ENCODE measurements at places on chromosomes 1 and 21.
A peak's percentile ranks its signal among the peaks of the same experiment; 100 is the strongest.

DNA sequence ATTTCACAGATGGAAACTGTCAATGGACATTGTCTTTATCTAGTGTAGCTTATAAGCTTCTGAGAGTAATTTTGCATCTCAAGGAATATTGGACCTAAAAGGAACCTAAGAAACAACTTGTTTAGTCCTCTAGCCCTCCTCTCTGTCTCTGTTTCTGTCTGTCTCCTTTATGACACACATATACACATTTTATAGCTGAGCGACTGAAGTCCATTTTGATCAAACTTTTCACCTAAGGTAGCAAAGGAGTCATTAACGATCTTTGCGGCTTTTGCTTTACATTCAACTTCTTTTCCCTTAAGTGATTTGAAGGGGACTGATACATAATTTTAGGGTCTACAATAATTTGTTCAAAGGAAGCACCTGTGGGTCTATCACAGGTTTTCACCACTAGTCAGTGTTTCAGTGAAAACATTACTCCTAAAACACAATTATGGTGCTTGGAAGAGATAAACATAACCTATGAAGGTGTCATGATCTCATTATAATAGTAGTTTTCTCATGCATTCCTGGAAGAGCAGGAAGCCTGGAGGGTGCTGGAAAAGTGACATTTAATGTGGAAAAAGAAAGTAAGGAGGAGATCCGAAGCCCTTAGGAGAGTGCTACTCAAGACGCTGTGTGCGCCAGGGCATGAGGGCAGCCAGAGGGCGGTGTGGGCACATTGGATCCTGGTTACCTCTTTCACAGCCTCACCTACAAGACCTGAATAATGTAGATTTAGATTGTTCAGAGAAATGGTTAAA lies 248.6 kb downstream of the DNM3 start:
- DNase-seq = peak; percentile 79

GRCh38 chr1:170239445-170239844 lies 93.7 kb downstream of the NTMT2 start:
- DNase-seq = no peak

GRCh38 chr1:84347271-84347931 lies 45.9 kb downstream of the SAMD13 start:
- DNase-seq = no peak

- DNase-seq = no peak
Observed at GRCh38 chr1:7320661-7321060, 450.4 kb upstream of the VAMP3 start.

DNA sequence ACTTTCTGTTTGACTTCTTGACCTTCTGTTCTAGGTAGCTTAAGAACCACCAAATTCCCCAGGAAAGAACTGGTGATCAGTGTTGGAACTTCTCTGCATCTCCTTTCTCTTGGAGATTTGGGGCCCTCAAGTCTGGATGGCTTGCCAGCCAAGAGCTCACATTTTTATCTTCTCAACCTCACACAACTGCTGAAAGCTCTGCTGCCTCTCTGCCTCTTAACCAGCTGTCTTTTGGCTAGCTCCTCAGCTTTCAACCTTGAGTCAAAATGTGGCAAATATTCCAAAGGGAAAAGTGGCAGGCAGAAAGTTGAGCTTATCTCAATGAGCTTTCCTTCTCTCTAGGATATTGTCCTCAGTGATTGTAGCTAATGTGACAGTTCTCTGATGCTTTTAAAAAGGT lies 89.2 kb upstream of the CCDC190 start:
- DNase-seq = no peak

DNA sequence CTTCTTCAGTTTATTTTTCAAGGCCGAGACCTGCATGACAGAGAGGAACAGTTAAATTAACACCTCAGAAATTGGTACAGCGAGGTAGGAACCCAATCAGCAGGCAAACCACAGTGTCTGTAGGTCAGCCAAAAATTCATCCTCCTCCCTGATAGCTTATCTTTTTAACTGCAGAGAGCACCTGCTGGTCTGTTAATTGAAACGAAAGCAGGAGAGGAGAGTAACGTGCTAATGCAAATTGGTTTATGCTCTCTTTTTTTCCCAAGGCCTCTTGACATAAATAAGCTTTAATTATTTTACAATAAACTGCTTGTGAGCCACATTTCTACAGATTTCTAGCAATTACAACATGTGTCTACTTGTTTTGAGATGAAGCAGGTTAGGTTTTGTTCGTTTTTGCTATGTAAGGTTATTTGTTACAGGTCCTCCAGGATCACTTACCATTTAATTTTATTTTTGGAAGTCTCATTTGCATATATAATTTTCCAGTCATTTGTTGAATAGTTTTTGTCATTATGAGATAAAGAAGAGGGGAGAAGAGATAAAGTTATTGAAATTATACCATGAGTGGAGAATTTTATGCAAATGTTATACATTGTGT lies 179.9 kb downstream of the DENND1B start:
- no peak for DNase-seq

GRCh38 chr1:165254376-165254775 lies 102.1 kb downstream of the LMX1A start:
- no peak for DNase-seq

DNA sequence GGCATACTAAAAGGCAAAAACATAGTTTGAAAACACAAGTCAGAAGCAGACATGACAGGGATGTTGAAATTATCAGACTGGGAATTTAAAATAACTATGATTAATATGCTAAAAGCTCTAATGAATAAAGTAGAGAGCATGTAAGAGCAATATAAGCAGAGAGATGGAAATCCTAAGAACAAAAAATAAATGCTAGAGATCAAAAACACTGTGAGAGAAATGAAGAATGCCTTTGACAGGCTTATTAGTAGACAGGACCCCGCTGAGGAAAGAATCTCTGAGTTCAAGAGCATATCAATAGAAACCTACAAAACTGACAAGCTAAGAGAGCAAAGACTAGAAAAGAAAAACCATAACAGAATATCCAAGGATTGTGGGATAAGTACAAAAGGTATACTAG lies 93.9 kb downstream of the MPZL1 start:
- DNase-seq = no peak

- peak; percentile 64 for DNase-seq
Observed at GRCh38 chr21:36330904-36331303, 10.9 kb downstream of the MORC3 start.

GRCh38 chr1:109396513-109396839 lies 1.2 kb downstream of the SORT1 start:
- no peak for DNase-seq

GRCh38 chr21:36010801-36011200 lies 49.5 kb downstream of the SETD4 start:
- no peak for DNase-seq

DNA sequence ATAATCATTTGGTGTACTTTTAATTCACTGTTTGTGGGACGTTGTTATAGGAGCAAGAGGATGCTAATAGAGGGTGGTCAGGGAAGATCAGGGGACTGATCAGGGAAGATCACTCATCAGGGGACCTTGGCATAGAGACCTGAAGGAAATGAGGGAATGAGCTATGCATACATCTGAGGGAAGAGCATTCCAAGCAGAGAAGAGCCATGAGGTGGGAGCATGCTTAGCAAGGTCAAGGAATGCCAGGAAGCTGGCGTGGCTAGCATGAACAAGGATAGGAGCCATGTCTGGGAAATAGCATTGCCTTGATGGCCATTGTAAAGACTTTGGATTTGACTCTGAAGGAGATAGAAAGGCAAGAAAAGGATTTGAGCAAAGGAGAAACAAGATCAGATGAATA lies 14.1 kb downstream of the IRF2BP2 start:
- DNase-seq = no peak

DNA sequence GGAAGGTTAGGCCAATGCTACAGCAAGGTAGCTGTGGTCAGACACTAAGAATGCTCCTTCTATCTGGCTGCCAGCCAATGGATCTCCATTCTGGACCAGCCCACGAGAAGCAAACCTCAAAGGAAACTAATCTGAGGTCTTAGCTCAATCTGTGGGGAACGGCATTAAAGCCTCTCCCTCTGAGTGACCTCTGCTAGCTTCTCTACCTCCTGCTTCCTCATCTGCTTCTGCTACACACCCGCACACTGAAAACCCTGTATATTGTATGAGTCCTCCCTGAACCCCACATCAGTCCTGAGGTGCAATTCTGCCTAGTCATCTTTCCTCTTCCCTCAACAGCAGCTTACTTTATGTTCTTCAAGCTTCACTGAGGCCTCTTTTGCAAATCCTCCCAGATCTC lies 6.9 kb upstream of the GALE start:
- no peak for DNase-seq

DNA sequence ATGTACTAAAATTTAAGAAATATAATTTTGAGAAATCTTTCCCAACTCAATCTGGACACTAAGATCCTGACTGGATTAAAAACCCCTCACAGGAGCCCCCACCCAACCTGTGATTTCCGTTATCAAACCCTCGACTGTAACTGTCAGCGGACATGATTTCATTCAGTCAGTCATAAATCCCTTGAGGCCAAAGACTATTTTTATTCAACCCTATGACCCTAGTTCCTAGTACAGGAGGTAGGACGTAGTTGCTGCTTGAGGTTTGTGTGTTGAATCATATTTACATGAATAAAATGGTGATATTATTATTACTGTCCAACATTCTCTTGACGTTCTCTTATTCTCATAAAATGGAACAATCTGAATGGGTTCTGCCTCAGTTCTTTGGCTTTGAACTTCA lies 73.1 kb upstream of the DYNLT5 start:
- no peak for DNase-seq

DNA sequence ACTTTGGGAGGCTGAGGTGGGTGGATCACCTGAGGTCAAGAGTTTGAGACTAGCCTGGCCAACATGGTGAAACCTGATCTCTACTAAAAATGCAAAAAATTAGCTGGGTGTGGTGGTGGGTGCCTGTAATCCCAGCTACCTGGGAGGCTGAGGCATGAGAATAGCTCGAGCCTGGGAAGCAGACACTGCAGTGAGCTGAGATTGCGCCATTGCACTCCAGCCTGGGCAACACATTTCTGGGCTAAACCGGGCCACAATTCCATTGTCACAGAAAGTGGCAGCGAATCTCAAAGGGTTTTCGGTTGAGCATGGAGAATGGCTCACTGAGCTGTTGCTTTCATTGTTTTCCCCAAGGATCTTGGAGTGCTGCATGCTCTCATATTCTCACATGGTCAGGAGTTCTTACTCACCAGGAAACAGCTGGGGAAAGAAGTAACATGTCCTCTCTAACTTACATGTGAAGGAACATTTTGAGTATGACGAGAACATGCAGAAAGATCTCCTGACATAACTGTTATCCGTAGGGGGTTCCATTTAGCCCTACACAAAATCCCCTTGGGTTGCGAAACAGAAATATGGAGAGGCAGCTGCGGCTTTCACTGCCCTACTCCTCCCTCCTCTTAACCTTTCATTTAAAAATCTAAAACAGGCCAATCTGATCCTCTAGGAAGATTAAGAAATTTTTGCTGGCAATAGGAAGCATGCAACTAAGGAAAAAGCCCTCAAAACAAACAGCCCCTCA lies 341.1 kb downstream of the PCP4 start:
- no peak for DNase-seq

Data from small intestine (tissue), 16 donors.